ENCODE measurements at places on chromosomes 13 and 19.
A peak's percentile ranks its signal among the peaks of the same experiment; 100 is the strongest.

- no peak for DNase-seq
Observed at GRCh38 chr13:111304041-111304544, 16.3 kb upstream of the TEX29 start.

GRCh38 chr13:51231456-51231855, 9.3 kb downstream of the FAM124A start:
- no peak for DNase-seq

GRCh38 chr13:21966014-21966413, 295.1 kb downstream of the FGF9 start:
- DNase-seq: no peak

GRCh38 chr19:47839913-47840312, 18.2 kb downstream of the CRX start:
- DNase-seq: no peak

DNA sequence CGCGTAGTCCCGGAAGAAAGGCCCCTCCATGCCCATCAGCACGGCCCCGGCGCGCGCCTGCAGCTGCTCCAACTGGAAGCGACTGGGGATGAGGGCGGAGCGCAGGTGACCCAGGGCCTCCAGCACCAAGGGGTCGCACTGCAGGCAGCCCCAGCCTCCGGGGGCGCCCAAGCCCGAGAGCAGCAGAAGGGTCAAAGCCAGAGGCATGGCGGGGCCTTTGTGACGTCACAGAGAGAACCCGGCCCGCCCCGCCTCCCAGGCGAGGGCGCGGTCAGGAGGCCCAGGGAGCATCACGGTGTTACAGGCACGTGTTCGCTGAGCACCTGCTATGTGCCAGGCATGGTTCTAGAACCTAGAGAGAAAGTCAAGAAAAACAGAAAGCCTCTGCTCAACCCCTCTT, at the start of gene IZUMO2:
Gene IZUMO2 (minus strand): TSS at position 294 of the 400 bp plus-strand sequence. CDS start 87 bp downstream, at position 207.
- DNase-seq: no peak

DNA sequence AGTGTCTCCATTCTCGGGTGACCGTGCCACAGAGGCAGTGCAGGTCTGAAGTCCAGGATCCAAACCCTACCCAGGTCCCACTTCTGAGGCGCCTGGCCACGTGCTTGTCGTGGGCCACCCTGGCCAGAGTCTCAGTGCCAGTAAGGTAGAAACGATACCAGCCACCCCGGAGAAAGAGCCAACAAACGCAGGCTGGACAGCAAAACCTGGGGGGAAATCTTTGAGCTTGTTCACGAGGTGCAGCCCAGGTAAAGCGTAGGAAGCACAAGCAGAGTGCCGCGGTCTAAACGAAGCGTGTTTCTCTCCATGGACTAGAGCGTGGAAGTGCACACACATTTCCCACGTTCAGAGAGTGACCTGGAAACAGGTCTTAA, 95.6 kb downstream of the ATP11A start:
- DNase-seq: no peak

- DNase-seq: peak; percentile 62
Observed at GRCh38 chr19:47247308-47247990, 8.9 kb upstream of the CCDC9 start.

- peak; percentile 84 for DNase-seq
Observed at GRCh38 chr13:75226733-75227435, 255.1 kb downstream of the TBC1D4 start.

- no peak for DNase-seq
Observed at GRCh38 chr19:14135355-14135754, 1.0 kb downstream of the ASF1B start.

DNA sequence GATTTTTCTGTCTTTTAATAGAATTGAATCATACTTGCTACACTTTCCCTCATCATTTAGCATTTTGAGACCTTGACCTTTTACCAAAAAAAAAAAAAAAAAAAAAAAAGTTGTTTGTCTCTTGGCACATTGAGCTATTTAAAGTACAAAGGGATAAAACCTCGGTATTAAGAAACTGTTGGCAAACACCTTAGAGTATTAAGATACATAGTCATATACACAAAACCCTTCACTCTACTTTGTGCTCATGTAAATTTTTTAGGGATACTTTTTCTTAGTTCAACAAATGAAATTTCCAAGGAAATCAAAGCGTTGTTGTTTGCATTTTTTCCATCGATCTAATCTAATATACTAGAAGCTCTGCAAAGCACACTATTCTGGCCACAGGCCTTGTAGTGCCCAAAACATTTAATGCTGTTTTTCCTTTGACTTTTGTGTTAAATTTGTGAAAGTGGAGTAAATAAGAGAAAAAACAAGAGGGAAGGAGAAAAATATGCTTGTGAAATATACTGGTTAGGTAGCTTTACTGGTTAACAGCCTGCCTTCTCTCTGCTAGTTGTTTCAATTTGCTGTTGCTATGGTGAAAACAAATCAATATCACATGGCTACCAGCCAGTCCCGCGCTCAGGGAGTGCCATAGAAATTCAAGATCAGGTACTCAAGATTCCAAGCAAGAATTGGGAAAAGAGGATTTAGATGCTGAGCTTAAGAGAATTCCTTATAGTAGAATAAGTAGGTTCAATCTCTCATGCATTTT, 2.6 kb downstream of the MBNL2 start:
- DNase-seq: peak; percentile 33

- DNase-seq: peak; percentile 99
Observed at GRCh38 chr19:52140032-52140710, 433 bp upstream of the ZNF616 start.

GRCh38 chr19:47058621-47059022, 10.2 kb upstream of the TMEM160 start:
- DNase-seq: no peak

DNA sequence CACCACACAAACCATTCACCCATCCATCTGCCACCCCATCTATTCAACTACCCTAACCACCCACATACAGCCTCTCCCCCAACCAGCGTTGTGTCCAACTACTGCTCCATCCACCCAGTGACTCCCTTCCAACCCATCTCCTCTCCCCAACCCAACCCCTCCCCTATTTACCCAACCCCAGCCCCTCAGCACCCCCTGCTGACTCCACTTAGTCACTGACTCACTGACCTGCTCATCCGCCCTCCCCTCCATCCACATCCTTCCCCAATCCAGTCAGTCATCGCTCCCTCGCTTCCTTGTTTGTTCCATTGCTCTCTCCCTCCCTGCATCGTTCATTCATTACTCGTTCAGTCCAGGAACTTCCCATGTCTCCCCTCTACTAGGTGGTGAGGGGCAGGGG, 39.2 kb downstream of the KCNC3 start:
- no peak for DNase-seq

- no peak for DNase-seq
Observed at GRCh38 chr13:79056706-79057105, 349.3 kb downstream of the RBM26 start.

DNA sequence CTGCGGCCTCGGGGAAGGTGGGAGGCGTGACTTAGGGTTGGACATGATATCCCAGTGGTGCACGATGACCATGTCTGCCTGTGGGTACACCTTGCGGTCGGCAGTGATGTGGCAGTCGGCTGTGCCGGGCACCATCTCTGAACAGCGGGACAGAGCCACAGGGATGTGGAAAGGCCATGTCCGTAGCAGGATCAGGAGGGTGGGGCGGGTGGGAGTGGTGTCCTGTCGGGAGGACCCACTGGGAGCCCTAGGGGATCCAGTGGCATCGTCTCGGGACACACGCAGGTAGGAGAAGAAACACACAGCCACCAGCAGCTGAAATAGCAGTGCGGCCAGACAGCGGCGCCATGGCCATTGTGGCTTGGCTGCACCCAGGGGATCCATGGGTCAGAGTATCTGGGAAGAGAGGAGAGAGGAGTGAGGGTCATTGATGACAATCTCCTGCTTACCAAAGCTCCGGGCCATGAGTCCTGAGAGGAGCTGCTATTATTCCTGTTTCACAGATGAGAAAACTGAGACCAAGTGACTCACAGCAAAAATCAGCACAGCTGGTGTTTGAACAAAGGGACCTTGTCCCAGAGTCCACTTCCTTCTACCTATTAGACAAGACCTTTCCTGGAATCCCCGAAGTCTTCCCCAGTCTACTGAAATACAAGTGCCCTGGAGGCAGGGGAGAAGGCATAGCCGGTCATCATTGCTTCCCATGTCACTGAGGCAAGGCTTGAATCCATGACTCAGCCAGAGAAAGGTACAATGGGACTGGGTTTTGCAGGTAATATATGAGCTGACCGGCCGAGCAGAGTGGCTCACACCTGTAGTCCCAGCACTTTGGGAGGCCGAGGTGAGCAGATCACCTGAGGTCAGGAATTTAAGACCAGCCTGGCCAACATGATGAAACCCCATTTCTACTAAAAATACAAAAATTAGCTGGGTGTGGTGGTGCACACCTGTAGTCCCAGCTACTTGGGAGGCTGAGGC, 5.2 kb upstream of the FUT6 start:
- no peak for DNase-seq

DNA sequence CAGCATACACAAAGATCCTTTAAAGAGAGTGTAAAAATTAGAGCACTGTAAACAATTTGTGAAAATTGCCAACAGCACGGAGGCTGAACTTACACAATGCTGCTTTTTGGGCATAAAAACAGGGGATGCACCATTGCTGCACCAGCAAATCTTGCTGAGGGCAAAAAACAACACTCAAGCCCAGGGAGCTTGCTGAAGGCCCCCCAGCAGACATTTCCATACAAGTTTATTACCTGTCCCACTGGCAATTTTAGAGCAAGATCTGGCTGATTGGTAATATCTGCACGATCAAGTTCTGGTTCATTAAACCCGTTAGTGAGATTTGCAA, 34.3 kb downstream of the AMER2 start:
- no peak for DNase-seq
